ENCODE measurements at places on chromosomes 16 and 17.

DNA sequence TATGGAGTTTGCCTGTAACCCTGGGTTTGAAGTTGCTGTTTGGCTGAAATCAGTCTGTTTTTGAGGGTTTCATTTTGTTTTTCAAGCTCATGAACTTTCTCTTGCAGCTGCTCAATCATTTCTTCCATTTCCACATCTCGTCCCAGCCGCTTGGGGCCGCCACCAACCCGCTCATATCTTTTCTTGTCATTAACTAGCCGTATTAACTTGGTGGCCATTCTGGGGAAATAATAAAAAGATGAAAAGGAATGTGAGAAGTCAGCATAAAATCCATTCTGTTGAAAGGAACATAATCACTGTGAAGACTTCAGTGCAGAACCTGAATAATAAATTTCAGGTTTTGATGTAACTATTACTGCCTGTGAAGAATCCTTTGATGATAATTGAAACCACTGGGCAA is 11.5 kb downstream of the RPGRIP1L start:
- DNase-seq, result no peak

DNA sequence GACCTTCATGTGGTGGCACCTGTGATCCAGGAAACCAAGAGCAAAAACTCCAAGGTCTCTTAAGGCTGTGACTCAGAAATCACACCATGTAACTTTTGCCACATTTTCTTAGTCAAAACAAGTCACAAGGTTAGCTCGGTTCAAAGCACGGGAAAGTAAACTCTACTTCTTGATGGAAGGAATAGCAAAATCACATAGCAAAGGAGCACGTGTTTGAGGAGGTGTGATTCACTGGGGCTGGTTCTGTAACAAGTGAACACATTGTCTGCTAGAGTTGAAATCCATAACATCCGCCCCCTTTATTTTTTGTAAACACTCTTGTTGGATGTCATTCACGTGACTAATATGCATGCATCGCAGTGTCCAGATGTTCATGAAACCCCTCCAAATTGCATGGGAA is 415.0 kb upstream of the MAF start:
- DNase-seq, result no peak

DNA sequence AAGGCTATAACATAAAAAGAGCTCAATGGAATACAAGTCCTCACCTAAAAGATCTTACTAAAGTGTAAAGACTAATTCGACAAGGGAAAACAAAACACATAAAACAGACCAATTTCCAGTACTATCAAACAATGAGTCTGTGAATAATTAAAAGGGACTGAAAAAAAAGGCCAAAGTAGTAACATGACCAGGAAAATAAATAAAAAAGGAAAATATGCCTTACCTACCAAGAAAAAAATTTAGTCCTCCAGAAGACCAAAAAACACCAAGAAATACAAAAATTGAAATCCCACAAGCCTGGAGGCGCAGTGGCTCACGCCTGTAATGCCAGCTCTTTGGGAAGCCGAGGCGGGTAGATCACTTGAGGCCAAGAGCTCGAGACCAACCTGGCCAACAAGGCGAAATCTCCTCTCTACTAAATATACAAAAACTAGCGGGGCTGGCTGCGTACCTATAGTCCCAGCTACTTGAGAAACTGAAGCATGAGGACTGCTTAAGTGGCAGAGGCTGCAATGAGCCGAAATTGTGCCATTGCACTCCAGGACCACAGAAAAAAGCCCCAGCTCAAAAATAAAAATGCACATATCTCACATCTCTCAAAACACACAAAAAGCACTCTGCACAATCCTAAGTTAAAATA is 60.8 kb downstream of the TEX14 start:
- DNase-seq, result peak; percentile 61

- no peak for DNase-seq
Measured at GRCh38 chr17:17545984-17546383, 45.5 kb downstream of the PEMT start.

DNA sequence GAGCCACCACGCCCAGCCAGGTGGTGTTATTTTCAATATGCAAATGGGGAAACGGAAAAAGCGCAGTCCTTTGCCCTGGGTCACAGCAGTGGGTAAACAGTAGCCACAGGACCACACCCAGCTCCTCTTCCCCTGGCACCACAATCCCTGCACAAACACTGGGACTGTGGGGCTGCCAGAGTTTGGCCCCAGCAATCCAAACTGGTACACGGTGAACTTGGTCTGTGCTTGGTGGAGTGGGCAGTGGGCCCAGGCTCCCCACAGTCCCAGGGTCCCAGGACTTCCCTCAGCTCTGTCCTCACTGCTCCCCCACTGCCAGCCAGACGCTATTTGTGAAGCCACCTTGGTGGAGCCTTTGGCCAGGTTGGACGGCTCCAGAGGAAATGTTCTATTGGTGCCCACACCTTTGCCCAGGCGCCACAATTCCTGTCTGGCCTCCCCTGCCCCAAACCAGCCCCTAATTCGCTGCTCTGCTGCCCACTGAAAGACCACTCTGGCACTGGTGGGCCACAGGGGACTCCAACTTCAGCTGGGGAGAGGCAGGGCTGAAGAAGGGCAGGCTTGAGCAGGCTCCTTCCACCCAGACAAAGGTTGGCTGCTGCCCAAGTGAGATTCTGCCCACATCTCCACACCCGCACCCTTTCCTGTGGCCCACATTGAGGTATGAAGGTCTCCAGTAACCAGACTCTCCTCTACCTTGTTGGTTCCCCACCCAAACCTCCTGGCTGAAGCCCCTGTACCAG is 2.1 kb downstream of the CHAD start:
- DNase-seq, result no peak

DNA sequence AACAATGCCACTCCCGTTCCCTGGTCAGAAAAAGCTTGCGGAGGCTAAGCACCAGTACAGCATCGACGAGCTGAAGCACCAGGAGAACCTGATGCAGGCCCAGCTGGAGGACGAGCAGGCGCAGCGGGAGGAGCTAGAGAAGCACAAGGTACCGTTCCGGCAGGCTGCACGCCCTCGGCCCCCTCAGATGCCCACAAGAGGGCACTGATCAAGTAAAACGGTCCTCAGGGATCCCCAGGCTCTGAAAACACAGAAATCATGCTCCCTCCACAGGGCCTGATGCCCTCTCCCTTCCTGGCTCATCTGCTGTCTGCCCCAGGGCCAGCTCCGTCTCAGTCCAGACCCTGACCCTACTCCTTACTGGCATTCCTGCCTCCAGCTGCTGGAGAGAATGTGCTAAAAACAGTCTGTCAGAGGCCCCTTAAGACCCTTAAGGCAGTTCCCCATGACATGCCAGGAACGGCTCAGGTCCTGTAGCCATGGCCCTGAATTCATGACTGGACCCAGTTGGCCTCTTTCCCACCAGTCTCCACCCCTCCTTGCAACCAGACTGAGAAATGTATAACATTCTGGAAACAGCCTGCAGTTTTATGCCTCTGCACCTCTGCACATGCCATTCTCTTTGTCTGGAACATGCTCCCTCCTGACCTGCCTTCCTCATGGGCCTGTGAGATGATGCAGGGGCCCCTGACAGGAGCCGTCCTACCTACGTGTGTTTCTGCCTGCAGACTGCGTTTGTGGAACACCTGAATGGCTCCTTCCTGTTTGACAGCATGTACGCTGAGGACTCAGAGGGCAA is 21.8 kb downstream of the DRC3 start:
- DNase-seq, result peak; percentile 42

- no peak for DNase-seq
Measured at GRCh38 chr16:53561101-53561888, 58.3 kb upstream of the AKTIP start.

DNA sequence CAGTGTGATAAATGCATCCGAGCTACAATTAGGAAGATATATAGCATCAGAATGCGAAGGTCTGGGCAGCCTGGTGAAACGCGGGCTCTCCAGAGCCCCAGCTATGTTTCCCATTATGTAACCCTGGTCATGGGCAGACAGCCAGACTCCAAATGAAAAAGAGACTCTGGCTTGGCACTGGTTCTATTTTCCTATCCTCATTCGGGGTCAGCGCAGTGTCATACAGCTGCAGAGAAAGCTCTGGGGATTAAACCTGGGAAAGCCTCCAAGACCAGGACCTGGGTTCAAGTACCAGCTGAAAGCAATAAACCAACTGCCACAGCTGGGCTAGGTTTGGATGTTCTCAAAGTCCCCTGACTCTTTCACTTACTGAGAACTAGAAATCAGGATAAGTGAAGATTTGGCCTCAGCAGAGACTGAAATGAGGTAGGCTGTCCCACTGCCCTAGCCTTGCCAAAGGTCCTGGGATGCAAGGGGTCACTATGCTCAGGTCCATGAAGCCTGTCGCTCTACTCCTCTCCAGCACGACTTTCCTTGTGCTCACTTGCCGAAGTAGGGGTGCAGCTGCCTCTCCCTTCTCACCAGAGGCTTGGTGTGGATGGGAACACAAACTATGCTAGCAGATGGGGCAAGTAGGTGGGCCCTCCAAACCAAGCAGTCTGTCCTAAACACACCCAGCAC is 123.8 kb downstream of the SMG6 start:
- DNase-seq, result no peak

GRCh38 chr17:46910179-46910927 is 12.6 kb upstream of the GOSR2 start:
- DNase-seq, result no peak

DNA sequence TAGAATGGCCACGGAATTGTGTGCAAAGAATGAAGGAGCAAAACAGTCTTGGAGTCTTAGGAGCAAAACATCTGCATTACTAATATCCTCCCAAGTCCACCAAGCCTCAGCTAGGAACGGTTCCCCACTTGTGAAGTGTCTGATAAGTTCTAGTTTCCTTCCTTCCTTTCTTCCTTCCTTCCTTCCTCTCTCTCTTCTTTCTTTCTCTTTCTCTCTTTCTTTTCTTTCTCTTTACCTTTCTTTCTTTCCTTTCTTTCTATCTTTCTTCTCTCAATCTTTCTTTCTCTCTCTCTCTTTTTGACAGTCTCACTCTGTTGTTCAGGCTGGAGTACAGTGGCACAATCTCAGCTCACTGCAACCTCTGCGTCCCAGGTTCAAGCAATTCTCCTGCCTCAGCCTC is 160.8 kb downstream of the FOXL1 start:
- no peak for DNase-seq

- no peak for DNase-seq
Measured at GRCh38 chr16:86092586-86093480, 193.9 kb downstream of the IRF8 start.

GRCh38 chr17:48247603-48248002 is 140.0 kb downstream of the SNX11 start:
- DNase-seq, result no peak

DNA sequence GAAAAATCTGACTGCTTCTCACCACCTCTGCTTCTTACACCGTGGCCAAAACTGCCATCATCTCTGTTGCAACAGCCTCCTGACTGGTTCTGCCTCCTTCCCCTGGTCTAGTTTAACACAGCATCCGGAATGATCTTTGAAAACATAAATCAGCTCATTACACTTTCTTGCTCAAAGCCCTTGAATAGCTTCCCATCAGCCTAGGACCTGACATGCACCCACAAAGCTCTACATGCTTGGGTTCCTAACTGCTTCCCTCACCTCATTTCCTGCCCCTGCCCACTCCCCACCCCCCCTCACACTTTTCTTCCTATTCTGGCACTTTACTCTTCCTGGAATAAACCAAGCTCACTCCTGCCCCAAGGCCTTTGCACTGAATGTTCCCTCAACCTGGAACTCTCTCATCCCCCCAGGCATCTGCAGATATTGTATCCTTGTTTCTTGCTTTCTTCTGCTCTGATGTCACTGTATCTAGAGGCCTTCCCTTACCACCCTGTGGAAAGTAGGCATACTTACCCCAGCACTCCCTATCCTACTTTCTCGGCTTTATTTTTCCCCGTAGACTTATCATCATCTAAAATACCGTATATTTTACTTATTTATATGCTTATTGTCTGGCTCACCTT is 112.4 kb downstream of the FTO start:
- no peak for DNase-seq

DNA sequence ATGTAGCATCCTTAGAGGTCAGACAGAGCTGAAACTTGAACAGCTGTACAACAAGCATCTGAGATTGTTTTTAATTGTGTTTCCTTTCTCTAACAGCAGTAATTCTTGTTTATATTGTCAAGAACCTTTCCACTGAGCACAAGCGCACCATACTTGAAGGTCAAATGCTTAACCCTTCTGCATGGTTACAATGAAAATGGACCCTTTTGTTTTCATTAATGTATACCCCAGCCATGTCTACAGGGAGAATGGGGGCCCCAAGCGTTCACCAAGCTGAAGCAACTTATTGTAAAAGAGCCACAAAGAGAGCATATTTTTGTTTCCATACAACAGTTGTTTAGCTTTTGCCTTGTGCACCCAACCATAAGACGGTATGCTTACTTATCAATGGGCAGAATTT is 210.8 kb downstream of the FTO start:
- no peak for DNase-seq

DNA sequence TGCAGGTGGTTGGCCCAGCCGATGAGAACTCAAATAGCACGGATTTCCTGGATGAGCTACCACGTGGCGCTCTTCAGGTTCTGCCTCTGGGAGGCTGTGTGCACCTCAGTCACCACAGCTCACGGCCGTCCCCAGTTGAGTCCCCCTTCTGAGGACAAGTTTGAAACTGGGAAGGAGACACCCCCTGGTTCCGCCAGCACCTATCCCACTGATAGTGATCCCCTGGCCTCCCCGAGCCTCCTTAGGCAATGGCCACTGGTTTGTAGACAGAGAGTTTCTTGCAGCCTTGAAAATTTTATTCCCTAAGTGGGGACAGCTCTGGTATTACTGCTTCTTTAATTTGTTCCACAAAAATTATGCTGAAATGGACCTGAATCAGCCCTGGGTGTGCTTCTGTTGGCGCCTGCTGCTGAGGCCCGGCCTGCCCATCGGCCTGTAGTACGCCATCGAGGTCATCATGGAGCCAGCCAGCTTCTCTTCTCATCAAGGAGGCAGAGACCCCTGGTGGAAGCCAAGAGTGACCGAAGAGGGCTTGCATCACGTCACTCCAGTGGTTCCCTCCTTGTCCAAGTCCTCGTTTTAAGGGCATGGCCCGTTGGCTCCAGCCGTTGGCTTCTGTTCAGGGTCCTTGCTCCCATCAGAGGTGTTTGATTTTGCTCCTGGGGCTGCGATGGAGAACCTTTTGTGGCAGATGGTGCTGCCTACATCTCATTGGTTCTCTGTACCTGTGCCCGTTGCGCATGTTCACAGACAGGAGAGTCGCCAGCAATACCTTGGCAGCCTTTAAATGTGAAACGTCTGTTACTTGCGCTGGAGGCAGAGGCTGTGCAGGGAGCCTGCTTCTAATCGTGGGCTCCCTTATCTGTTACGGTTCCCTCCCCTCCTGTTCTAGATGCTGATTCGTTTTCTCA is 9.3 kb downstream of the SMCR8 start:
- no peak for DNase-seq

DNA sequence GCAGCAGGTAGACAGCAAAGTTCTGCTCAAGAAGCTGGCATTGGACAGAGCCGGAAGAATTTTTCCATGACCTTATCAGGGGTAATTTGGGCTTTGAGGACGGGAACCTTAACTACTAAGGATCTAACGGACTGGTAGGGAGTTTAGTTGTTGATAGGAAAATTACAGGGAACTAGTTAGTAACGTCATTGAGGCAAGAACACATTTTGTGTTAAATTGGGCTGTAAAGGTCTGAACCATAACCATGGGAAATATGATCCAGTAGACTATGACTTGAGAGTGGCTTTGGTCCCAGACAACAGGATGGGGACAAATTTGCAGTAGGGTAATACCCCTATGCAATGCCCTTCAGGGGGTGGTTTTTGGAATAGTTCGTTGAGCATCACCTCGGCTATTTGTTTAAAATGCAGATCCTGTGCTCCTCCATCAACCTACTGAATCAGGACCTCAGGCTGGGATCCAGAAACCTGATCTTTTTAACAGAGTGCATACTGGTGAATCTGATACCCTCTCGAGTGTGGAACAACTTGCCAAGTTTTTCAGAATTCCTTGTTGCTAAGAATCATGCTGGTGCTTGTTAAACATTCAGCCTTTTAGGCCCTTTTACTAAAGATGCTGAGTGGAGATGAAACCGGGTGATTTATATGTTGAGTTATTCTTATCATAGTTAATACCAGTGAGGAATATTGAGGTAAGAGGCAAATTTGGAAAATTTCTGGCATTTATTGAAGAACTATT is 255.1 kb downstream of the MAP2K6 start:
- DNase-seq, result no peak

Measured in stimulated activated CD8-positive, alpha-beta memory T cell treated with anti-CD3 and anti-CD28 coated beads, Interleukin-4, amount 100 ng/mL, for 48 hours (primary cell).